ENCODE measurements at places on chromosomes 5 and 9.

- no peak for DNase-seq
These were observed 39.0 kb downstream of the RIGI start for GRCh38 chr9:32486839-32487562.

DNA sequence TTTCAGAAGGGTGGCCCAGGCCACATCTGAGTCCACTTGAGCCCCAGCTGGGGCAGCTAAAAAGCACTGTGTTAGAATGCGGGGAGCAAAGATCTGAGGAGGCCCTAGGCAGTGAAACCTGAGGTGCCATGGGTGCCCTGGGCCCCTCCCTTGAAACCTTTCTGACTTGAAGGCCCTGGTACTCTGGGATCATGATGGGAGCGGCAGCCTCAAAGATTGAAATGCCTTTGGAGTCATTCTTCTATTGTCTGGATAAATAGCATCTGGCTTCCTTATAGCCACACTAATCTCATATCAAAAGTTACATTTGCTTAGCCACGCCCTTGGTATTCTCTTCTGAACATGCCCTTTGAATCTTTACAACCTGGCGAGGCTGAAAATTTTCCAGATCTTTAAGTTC, 7.7 kb upstream of the SEMA5A start:
- DNase-seq: no peak

GRCh38 chr9:72856972-72857623, 95.8 kb downstream of the ALDH1A1 start:
- DNase-seq: peak; percentile 39

GRCh38 chr5:95114305-95114704, 170.6 kb downstream of the MCTP1 start:
- no peak for DNase-seq

- DNase-seq: no peak
These were observed 22.5 kb downstream of the FGD3 start for GRCh38 chr9:92969516-92970466.

GRCh38 chr9:91206806-91207205, 154.9 kb downstream of the AUH start:
- DNase-seq: no peak

DNA sequence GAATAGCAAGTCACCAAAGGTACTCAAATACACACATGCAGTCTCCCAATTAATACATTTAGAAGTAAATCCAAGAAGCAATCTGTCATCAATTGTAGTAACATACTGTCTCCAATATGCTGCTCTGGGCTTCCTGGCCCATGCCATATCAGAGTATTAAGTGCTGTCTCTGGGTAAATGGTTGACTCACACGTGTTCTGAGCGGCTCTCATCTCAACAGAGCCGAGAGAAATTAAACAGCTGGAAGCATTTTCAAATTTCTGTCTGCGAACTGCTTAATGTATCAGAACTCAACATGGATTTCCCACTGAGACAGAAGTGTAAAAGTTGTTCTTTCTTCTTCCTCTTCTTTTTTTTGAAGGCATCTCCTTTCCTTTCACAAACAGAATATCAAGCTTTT, 247.3 kb upstream of the TAS2R1 start:
- no peak for DNase-seq

GRCh38 chr5:172773481-172774469, 2.8 kb upstream of the DUSP1 start:
- DNase-seq: no peak

GRCh38 chr9:129489838-129490582, 130.9 kb downstream of the C9orf50 start:
- DNase-seq: peak; percentile 27

DNA sequence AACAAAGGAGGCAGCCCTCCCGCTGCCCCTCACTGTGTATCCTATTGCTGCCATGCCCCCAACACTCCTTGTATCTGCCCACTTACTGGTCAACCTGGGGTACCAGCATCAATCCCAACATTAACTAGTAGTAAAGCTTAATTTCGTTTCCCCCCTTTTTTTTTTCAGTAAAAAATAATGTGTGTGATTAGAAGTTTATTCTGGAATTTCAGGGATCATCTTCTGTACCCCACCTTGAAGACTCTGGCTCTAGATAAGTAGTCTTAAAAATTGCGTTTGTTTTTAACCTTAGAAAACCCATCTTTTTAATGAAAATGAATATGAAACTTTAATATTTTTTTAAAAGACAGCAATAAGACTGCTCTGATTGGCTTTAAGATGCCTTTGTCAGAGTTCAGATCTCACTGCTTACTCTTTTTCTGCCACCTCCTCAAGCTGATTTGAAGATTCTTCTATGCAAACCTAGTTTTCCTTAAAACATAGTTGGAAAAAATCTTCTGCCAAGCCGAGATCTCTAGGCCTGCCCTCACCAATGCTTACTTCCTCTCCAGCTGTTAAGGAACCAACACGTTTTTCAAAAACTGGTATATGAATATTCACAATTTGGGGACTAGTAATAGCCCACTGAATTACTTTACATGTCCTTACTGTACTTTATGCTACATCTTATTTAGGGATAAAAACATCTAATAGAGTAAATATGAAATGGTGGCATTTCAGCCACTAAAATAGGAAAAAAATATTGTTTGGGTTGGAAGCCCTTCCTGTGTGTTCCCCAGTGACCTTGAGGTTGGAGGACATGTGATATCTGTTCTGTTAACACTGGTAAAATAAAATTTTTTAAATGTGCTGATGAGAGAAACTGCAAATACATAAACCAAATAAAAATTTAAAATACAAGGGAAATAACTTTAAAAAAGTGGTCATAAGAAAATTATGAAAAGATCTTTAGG, 4.0 kb upstream of the RHOBTB3 start:
- no peak for DNase-seq

DNA sequence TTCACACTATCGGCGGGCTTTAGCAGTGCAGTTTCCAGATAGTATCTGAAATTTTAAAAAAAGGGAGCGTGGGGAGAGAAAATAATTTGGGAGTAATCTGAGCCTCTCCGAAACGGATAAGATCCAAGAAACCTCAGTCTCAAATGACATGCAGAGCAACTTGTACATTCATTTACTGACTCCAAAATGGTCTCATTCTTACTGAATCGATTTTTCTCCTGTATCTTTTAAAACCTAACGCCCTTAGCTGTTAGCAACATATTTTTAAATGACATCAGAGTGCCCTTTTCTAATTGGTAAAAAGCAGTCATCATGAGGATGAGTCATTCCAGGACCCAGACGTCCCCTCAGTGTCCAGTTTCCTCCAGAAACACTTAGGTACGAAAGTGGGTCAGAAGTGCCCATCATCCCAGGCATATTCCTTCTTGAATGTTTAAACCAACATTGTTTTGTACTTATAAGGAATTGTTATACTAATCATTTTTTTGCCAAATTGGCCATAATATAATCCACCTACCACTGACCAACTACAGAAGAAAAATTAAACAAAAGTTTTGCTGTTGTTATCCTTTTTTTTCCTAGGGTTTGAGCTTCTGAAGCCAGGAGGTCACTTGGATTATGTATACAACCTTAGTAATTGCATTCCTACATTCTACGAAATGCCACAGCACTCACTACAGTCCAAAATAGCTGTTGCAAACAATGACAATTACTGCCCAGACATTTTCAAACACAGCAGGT, 354.4 kb downstream of the ADAMTS6 start:
- no peak for DNase-seq

GRCh38 chr9:18346745-18347144, 127.2 kb upstream of the ADAMTSL1 start:
- no peak for DNase-seq

- no peak for DNase-seq
These were observed 548.4 kb downstream of the LRRC70 start for GRCh38 chr5:63127054-63127453.

- no peak for DNase-seq
These were observed 8.8 kb downstream of the ATP10B start for GRCh38 chr5:160843240-160843639.
